ENCODE measurements at places on chromosomes 5 and 9.

DNA sequence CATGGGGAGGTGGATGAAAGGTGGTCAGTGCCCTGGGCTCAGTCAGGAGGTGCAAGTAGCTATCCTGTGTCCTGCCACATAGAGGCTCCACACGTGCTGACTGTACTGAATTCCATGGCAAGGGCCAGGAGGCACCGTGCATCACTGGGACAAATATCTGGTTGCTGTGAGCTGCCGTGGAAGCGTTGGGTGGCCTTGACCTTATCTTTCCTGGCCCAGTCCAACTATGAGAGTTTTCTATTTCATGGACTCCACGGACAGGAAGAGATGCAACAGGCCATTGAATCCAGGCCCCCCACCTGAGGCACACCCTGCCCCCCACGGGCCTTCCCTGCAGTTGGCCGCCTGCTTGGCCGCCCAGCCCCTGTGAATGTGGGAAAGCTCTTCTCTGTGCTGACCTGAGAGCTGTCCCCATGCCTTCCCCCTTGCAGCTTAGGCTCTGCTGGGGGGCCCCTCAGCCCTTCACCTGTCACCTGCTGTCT, 1.7 kb downstream of the GRHPR start:
- DNase-seq = no peak

DNA sequence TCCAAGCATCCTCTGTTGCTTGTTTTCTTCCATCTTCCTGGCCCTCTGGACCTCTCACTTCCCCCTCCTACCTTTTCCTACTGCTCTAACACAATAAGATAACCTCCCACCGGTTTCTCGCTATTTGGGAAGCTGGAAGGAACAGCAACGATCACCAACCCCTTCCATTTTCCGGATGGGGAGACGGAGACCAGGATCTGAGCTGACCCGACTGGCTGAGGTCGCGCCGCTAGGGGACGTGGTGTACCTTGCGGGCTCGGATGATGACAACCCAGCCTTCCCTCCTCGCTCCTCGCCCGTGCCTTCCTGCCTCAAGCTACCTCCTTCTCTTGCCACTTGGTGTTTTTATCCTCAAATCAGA, 1.9 kb downstream of the LPAR1 start:
- no peak for DNase-seq

DNA sequence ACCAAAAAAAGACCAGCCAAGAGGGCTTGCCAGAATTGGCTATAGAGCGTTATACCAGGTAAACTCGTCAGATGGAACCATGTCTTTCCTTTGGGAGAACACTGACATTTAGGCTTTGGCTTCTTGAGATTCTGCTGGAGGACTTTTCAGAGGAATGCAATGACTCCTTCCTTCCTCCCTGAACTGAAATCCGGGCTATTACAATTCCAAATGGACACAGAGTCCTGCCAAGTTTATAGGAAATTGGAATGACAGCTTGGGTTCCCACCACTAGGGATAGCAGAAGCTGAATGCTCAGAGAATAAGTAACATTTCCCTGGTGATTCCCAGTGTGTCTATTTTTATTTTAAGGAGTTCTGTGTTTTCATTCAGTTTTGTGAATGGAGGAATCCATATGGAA, 143.0 kb downstream of the FGF1 start:
- DNase-seq = no peak

DNA sequence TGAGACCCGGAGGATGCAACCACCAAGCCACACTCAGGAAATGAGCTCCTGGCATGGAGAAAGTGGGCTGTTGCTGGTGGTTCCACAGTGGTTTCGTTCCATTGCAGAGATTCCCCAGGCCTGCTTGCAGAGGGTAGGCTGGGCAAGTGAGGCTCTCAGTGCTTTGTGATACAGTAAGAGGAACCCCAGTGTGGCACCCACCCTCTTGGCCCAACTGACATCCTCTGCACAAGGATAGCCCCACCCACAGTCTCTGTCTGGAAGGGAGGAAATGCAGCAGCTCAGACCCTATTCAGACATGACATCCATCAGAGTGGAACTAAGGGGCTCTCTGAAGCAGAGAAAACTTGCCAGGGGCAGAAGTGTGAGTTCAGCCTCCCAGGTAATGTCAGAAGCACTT, 69.6 kb upstream of the FSTL4 start:
- no peak for DNase-seq

DNA sequence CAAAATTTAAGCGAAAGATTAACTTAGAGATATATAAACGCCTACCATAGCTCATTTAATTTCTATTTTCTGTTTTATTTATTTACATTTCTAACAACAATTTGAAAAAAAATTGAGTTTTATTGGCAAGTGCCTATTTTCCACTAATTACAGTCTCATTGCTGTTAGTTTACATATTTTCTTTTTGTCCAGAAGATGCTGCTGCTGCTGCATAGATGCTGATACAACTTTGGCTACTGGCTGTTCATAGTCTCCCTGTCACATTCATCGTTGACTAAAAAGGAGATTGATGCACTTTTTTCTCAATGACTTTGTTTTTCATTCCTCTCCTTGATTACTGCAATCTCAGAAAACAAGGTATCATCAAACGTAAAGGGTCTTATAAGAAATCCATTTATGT, 235.4 kb downstream of the CDH9 start:
- no peak for DNase-seq

- no peak for DNase-seq
Observed at GRCh38 chr9:93238953-93239925, 55.3 kb downstream of the WNK2 start.

DNA sequence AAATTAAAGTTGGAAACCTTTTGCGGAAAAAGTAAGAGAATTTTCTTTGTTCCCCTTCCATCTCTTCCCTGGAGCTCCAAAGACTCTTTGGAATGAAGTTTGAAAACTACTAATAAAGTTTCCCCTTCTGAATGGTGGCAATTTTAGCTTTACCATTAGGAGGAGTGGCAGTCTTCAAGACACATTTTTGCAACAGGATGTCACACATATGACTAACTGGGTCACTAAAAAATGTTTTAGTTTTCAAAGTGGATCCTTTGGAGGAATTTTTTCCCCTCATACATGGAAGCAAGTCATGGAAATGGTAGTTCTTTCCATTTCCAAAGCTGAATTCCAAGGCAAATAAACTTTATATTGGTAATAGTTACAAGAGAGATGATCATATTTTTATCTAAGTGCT, 15.6 kb downstream of the FBXO4 start:
- DNase-seq = no peak

GRCh38 chr9:129126749-129127618, 15.8 kb downstream of the PTPA start:
- DNase-seq = no peak

DNA sequence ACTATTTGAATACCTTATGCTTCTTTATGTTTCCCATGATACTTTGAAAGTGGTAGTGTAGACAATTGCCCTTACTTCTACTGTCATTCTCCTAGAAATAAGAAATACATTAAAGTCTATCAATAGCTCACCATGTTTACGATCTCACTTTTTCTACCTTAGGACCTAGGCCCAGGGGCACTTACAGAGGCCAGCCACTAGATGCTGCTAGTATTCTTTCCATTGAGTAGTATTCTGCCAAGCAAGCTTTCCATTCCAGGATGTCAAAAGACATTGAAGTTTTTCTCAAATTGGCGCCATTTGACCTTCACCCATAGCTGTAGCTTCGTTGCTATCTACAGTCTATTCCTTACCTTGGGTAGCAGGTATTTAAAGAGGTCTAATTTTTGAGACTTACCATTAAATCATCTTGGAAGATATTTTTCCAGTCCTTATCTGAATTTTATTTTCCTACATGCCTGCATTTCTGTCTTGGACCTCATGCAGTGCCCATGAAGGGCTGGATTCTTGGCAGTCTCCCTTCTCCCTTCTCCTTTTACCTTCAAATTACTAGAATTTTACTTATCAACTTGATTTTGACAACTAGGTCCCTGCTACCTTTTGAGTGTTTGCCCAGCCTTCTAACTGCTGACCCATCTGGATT, 246.0 kb upstream of the NUDT12 start:
- DNase-seq = no peak

DNA sequence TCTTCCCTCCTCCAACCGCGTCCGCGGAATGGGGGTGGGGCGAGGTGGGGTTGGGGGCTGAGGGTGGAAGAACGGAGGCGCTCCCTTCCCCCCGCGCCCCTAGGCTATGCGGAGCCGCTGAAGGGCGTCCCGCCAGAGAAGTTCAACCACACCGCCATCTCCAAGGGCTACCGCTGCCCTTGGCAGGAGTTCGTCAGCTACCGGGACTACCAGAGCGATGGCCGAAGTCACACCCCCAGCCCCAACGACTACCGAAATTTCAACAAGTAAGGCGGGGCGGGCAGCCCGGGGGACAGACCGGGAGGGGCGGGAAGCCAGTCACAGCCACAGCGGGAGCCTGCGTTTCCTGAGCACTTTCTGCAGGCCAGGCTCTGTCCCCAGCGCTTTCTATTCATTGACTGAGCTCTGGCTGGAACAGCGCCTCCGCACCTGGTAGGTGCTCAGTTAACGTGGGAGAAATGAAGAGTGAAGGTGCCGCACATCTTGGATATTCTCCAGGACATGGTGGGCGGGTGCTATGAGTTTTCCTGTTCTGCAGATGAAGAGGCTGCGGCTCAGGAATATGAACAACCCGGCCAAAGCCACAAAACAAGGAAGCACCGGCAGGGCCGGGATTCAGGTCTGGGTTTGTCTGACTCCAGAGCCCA, 11.3 kb downstream of the MYOZ3 start:
- no peak for DNase-seq

Data from stimulated activated CD4-positive, alpha-beta T cell treated with anti-CD3 and anti-CD28 coated beads, TNF-alpha, amount 100 ng/mL, for 4 hours (primary cell).